ENCODE measurements at places on chromosomes 11 and 22.

- no peak for DNase-seq
Measured at GRCh38 chr11:120666121-120666639, 154.6 kb downstream of the GRIK4 start.

DNA sequence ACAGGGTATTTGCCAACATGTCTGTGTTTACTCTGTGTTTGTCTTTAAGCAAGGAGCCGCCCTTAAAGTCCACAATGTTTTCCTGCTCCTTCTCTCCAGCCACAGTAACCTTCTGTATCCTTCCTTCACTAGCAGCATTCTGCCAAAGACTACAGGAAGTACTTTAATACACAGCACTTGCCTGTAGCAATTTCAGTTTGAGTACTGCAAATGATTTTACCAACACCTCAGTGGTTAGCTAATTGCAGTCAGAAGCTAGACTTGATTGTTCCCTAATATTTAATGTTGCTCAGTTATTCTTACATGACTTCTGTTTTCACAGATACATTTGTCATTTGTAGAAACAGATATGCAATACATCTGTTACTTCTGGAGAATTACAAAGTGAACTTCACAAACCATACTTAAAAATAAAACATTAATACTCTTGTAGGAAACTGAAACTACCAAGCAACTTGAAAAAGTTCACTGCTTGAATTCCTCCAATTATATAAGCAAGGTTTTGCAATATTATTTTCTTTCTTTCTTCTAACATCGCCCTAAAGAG is 69.1 kb downstream of the FCHSD2 start:
- no peak for DNase-seq

DNA sequence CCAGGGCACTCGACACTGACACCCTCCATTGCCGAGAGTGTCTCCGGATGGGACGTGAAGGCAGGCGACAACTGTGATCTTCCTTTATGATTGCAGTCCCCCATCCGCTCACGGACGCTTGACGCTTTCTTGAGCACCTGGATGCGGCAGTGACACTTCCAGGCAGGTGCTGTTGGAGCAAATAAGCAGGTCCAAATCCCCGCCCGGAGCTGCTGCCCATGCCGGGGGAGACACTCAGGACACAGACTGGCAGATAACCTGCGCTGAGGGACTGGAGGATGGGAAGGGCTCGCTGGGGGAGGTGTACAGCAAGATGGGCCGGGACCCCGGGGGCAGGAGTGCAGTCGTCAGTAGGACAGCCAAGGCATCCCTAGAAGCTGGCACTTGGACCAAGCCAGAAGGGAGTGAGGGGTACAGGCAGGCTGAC is 1403.5 kb downstream of the BRD1 start:
- DNase-seq, result no peak

DNA sequence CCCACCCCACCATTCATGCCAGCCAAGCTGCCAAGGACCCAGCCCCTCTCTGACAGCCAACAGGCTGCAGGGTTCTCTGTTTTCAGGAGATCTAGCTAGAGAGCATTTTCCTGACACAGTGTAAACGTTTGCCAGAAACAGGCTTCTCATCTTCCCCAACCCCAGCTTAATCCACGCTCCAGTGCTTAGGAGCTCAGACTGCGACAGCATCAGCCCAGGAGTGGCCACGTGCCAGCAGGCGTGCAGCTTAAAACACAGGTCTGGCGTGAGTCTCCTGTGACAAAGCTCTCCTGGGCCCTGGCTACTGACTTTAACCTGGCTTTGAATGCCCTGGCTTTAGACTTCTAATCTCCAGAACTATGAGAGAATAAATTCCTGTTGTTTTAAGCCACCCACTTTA is 66.6 kb downstream of the GALNT18 start:
- DNase-seq, result no peak

- no peak for DNase-seq
Measured at GRCh38 chr11:105142167-105142566, 2.6 kb upstream of the CARD18 start.

DNA sequence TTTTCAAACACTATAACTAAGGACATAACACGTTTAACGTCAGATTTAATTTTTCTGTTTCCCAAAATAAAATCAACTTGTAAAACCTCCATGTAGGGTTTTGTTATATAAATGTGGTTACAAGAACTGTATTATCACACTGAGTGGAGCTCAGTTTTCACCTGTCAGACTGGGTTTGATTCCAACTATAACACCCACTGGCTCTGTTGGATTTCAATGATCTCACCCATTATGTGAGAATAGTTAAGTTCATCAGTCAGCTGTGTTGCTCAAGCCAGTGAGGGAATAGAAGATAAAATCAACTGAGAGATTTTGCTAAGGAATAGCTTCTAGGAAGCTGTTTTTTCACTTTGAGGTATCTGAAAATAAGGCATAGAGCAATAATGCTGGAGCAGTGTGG is 5.1 kb upstream of the OR52R1 start:
- no peak for DNase-seq

DNA sequence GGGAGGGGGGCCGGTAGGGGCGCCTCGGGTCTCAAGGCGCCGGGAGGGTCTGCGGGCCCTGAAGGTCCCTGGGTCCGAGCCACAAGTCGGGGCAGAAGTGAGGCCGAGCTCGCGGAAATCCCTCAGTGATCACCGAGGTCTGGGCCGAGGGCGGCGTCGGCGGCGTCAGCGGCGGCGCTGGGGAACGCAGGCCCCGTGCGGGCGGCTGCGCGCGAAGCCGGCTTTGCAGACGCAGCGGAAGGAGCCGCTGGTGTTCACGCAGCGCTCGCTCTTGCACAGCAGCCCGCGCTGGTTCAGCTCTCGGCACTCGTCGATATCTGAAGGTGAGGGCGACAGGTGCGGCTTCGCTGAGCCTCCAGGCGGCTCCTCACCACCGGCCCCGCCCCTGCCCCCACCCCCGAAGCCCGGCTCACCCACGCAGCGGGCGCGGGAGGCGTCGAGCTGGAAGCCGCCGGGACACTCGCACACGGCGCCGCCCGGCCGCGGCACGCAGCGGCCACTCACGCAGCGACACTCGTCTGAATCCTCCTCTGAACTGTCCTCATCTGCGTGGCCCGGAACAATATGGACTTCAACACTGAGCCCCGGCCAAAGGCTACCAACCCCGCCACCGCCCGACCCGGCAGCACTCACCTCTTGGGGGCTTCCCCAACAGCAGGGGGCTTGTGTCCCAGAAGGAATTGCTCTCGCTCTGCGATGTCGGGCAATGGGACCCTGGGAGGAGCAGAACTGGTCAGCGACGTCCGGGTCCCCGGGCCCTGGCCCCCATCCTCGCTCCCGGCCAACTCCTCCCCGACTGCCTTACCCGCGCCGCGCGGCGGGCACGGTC is 14.2 kb downstream of the SCYL1 start:
- no peak for DNase-seq

DNA sequence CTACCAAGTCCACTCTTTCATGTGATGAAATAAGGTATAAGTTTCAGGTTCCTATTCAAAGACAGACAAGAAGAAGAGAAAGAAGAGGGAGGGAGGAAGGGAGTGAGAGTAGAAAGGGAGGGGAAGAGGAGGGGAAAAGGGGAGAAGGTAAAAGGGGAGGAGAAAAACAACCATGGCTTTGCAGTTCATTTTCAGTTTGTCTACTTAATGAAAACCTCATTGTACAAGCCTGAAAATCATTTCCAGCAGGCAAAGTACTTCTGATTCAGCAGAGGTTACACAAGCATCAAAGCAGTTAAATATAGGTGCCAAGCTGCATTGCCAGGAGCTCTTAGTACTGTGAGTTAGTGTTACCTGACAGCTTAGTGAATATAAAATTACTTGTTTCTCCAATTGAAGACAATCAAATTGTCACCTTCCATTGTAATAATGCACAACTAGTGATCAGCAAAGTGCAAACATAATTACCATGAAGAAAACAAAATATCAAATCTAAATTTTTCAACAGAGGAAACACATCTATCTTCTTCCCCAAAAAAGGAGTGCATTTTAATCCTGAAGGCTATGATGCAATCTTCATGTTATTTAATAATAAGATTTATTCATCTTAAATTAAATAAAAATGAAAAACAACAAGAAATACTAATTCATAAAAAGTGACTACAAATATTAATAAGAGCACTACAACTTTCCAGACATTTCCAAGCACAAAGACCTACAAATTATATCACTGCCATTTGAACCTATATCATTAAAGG is 8.2 kb downstream of the SOX6 start:
- no peak for DNase-seq

DNA sequence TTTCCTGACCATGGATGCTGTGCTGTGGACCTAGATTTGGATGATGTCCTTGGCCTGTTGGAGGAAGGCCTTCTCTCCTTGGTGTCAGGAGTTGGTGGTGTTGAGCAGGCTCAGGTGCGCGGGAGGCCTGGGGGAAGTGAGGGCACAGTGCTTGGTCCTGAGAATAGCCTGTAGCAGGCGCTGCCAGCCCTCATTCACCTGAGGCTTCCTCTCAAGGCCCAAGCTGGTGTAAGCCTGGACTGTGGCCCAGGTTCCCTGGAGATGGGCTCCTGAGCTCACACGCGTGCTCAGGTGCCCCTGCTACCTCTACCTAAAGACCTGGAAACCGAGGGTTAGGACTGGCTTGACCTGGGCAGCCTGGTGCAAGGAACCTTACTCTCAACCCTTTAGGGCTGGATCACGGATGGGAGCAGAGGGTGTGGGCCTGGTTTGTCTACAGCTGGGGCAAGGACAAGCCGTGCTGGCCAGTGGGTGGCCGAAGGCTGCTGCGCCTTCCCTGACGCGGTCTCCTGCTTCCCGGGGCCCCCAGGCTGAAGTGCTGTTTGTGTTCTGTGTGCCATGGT is 7.8 kb upstream of the GRAMD4 start:
- no peak for DNase-seq

- no peak for DNase-seq
Measured at GRCh38 chr11:103959279-103959942, 77.0 kb upstream of the DDI1 start.

GRCh38 chr11:104968856-104969776 is 742 bp upstream of the CASP4 start:
- DNase-seq, result no peak

DNA sequence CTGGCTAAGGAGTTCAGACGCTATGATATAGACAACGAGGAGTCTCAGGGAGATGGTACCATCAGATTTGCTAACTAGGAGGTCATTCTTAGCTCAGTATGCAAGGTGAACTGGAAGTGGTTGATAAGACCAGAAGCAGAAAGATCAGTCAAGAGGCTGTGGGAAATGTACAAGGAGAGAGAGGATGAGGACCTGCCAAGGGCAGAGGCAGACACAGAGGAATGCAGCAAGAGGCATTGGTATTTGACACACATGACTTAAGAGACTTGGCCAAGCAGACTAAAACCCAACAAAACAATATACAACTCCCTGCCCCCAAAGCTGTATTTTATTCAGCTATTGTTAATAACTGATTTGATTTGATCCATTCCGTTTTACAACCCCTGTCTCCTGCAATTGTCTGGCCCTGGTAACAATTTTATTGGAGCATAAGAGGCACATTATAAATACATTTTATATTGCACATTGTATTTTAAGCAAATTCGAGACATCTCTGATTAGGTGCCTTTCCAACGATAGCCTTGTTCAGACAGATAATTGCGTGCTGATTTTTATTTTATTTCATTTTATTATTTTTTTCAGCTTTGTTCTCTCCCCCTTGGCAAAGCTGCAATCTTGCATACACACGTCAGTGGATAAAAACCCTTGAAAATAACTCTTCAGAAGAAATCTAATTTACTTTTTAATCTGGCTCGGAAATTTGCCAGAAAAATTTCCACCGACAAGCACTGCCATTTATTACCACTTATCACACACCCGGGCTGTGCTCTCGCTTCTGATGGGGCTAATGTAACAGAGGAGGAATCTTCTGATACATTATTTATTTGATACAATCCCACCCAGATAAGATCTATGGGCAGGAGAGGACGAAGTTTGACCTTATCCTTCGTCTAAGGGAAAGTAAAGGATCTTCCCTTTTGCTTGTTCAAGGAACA is 237.8 kb downstream of the NXPE2 start:
- no peak for DNase-seq

DNA sequence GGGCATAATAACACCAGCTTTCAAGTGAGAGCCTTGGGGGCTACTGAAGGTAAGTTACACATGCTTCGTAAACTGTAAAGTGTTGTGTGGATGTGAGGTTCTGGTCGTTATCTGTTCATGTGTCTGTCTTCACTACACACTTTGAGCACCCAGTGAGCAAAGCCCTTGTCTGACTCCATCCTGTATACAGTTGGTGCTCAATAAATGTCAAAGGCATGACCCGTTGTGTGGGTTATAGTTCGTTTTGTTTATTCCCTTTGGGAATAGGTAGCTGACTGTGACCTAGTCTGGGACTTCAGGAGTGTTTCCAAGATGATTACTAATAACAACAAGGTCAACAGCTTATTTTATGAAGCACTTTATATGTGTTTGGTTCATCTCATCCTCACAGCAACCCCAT is 146.9 kb downstream of the MIAT start:
- no peak for DNase-seq

GRCh38 chr11:118768690-118769089 is 22.3 kb downstream of the DDX6 start:
- no peak for DNase-seq

DNA sequence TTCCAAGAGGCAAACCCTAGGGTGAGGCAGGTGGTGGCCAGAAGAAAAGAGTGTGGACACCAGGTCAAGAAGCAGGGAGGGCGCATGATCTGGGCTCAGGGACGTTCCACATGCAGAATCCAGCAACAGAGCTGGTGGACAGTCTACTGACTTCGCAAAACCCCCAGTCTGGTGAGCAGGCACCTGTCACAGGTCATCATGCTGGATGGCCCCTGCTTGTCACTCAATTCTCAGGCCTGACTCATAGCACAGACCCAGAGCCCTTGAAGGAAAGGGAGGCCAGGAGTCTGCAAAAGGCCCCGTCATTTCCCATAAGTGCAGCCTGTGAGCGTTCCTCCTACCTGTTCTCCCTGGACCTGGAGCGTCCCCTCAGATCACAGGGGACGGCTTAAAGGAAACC is 18.2 kb downstream of the APOL4 start:
- no peak for DNase-seq

- DNase-seq, result no peak
Measured at GRCh38 chr11:69040581-69041260, 8.0 kb upstream of the TPCN2 start.

DNA sequence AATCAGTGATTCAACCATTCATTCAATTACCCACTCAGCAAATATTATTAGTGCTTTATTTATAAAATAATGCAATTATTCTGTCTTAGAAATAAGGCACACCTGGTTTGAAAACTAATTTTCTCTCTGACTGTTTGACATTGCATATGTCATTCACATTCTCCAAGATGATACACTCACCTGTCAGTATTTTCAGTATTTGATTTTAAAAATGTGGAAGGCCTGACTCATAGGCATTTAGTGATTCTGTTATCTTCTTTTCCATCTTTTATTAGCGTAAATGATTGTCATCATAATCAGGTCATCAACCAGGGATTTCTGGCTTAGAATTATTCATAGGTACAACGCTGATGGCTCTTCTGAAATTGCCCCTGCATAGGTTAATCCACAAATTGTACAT is 480.9 kb downstream of the CNTN5 start:
- no peak for DNase-seq

DNA sequence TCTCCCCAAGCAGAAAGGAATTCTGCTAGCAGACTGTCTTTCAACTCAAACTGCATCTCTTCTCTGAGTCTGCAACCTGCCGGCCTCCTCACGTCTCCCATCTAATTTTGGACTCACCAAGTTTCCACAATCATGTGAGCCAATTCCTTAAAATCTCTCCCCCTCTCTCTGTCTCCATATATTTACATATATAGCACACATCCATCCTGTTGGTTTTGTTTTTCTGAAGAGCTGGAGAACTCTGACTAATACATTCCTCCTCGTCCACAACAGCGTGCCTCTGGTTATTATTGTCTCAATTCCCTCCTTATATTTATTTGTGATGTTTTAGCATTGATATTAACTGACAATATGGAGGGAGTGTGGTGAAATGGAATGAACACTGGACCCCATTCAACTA is 29.6 kb upstream of the FJX1 start:
- no peak for DNase-seq
